ENCODE measurements at places on chromosomes 12 and 14.

- no peak for DNase-seq
Measured at GRCh38 chr12:46523863-46524770, 151.5 kb upstream of the SLC38A2 start.

- DNase-seq = no peak
Measured at GRCh38 chr12:68844788-68845695, 37.1 kb downstream of the MDM2 start.

GRCh38 chr12:8508910-8509841 is 4.1 kb upstream of the CLEC4D start:
- DNase-seq = no peak

DNA sequence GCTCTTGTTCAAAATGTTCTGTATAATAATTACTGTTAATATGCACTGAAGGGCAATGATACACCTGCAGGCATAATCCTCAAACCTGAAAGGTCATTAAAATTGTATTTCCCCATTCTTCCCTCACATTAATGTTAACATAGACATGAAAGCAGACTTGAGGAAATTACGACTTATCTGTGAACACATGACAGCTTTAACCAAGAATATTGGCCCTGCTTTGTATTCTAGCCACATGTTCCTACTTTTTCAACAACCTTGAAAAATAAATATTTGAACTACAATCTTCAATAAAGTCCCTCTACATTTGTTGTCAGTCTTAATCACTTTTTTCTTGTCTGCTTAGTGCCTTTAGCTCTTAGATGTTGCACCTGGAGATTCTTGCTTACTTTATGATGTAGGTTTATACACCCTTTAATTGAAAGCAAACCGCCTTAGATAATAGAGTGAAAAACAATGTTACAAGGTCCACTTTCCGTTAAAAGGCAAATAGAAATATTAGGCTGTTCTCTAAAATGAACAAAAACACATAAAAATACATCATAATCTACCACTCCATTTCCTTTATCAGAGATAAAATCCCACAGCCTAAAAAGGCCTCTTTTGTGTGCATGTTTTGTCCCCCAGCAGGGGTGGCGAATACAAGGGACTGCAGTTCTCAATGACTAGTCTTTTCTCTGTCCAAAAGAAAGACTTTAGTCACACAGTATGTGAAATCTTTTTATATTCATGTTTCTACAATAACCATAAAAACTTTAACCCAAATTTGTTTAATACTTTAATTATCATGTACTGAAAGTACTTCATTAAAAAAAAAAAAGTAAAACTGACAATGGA is 55.9 kb downstream of the ZFC3H1 start:
- no peak for DNase-seq

GRCh38 chr14:99674776-99675381 is 9.2 kb upstream of the CYP46A1 start:
- DNase-seq = no peak

DNA sequence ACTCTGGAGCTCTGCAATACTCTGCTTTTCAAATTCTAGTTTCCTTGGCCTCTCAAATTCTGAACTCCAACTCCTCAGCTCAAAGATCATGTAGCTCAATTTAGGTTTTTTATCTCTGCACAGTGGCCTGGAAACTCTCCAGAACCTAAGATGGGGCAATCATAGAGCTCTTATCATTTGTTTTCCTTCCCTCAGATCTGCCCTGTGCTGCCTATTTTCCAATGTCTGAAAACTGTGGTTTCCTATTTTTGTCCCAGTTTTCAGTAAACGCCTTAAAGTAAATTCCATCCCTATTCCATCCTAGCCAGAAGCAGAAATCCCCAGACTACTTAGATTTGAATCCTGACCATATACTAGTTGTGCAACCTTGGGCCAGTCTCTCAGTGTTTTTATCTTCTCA is 73.2 kb downstream of the CEP83 start:
- DNase-seq = no peak

- no peak for DNase-seq
Measured at GRCh38 chr12:110677206-110677911, 11.6 kb downstream of the HVCN1 start.

DNA sequence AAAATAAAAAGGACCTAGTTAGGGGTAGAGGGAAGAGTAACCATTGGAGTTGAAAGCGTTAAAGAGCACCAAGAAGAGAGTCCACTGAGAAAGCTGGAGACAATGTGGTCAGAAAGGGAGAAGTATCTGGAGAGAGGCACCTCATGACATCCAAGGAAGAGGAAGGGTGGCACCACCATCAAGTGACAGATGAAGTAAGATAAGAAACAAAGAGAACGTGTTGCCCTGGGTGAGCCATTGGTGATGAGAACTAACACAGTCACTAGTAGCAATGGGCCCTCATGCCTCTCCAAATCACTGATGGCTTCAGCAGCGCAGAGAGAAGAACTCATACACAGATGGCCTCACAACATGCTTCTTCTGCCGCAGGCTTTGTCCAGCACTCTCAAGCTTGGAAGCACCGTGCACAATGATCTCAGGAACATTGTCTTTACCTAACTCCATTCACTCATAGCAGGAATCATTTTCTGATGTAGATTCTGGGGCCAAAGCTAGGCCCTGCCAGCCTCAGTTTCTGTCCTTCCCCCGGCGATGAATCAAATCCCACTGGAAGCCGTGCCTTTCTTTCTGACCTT is 252.9 kb downstream of the DPF3 start:
- DNase-seq = no peak

DNA sequence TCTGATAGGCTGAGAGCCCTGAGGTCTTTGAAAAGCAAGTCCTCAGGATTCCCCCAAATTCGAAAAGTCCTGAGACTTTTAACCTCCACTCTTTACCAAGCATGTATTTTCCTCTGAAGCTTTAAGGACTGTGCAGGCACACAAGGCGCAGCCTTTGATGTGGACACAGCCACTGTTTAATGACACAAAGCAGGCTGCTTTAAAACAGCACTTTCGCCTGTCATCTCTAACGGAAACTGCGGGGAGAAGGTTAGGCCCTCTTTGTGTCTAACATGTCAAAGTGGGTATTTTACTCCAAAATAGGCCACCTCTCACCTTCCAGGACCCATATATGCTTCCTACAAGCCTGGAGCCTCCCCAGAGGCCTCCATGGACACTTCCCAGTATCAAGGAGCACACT is 159.2 kb downstream of the GCH1 start:
- DNase-seq = no peak

GRCh38 chr14:63745858-63746425 is 18.1 kb upstream of the SGPP1 start:
- no peak for DNase-seq

- DNase-seq = no peak
Measured at GRCh38 chr14:52048641-52049204, 20.1 kb downstream of the NID2 start.

DNA sequence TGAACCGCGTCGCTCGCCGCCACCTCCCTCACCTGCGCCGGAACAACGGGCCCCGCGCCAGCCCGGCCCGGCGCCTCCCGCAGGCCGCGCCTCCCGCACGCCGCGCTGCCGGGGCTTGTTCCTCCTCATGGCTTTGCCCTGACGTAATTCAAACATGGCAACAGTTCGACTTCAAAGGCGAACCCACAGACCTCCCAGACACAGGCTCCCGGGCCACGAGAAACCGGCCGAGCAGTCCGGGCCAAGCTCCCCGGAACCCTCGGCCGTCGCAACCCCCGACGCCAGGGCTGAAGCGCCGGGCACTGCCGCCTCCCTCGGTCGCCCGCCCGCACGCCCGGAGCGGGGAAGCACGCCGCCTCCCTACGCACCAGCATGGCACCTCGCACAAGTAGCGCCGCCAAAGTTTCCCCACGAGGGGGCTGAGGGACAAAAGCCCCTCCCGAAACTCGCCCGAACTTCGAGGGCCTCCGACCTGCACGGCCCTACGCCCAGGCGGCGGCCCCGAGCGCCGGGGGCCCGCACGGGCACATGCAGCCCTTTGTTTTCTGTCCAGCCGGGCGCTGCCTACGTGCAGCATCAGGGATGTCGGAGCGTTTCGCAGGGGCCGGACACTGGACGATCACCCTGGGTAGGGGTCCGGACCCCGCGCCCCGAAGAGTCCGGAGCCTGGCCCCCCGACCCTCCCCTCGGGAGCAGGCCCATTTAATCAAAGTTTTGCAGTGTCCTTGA is 1.7 kb downstream of the SINHCAF start:
- DNase-seq = peak; percentile 55

- no peak for DNase-seq
Measured at GRCh38 chr14:66224492-66225178, 261.5 kb upstream of the CCDC196 start.

DNA sequence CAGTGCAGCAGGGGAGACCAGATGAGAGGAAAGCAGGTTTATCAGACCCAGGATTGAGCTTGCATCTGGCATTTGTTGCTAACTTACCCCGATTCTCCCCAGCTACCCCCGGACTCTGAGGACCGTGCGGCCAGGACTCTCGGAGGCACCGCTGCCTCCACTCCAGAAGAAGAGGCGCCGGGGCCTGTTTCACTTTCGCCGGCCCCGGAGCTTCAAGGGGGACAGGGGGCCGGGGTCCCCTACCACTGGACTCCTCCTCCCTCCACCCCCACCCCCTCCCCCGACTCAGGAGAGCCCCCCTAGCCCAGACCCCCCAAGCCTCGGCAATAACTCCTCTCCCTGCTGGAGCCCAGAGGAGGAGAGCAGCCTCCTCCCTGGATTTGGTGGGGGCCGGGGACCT is 6.5 kb upstream of the CPNE6 start:
- no peak for DNase-seq

GRCh38 chr14:87613881-87614280 is 379.1 kb downstream of the GALC start:
- no peak for DNase-seq

- DNase-seq = no peak
Measured at GRCh38 chr12:121731473-121731872, 18.9 kb downstream of the TMEM120B start.

DNA sequence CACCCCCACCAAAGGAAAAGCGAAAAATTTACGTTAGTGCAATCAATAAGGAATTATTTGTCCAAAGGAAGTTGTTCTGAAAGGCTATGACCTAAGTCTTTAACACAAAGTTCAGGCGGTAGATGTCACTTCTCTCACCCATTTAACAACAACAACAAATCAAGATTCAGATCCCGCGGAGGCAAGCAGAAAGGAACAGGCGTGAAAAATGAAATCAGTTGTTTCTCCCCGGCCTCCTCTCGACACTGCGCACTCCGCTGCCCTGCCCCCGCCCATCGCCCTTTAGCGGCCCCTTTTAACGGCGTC is 1.4 kb downstream of the DENND5B start:
- no peak for DNase-seq

DNA sequence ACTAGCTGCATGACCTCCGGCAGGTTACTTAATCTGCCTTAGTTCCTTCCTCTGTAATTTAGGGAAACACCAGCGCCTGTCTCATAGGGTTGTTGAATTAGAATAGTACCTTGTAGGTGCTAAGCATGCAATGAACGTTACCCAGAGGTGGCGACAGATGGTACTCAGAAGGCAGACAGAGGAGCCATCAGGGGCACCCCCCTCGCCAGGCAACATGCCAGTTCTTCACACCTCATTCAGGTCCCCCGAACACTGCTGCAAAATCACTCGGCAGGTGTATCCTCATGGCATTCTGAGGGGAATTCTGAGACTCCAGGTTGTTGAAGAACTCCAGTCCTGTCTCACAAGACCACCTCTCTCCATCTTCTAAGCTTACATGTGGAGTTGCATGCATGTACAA is 10.1 kb downstream of the ISM2 start:
- DNase-seq = no peak

DNA sequence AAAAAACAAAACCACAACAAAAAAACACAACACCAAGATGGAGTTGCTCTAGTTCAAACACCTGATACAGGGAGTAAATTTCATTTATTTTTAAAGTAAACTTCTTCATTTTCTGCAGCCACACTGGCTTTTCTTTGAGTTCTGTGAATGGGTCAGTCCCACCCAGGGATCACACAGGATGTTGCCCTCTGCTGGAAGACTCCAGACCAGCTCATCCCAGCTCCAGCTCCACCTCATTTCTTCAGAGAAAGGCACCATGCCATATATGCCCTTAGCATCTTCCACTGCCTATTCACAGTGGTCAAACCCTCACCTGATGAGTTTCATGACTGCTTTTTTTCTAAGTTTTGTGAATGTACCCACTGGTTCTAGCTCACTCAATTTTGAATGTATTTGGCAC is 8.0 kb downstream of the GLIPR1 start:
- DNase-seq = no peak

All from activated CD4-positive, CD25-positive, alpha-beta regulatory T cell (primary cell).